CD8-positive, alpha-beta memory T cell (primary cell): ENCODE measurements at places on chromosomes 7 and 10.

GRCh38 chr10:44340557-44340956, 44.3 kb downstream of the CXCL12 start:
- DNase-seq: no peak

DNA sequence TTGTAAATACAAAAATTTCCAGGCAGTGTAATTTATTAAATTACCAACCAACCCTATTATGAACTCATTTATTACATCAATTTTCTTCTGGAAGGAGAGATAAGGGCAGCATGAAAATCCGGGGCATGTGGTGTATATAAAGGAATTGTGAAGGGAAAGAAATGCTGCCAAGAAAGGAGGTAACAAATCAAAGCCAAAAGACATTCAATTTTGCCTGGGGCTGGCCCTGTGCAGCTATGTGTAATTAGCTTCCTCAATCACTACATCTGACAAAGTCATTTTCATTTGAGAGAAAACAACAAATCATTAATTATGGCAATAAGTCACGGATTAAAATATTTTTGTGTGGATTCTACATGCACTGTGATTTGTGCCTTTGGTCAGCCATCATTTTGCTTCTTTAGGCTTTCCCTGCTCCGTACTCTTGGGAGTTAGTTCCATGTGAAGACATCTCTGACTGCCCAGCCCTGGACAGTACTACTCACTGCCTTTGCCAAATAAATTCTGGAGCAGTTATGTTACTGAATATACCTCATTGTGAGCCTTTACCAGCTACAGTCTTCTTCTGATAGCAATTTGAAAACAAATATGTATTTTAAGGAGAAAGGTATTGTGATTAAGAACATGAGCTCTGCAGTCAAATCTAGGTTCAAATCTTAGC, 191.7 kb downstream of the RELN start:
- DNase-seq: no peak

GRCh38 chr10:78981257-78981969, 87.4 kb upstream of the ZMIZ1 start:
- DNase-seq: no peak

DNA sequence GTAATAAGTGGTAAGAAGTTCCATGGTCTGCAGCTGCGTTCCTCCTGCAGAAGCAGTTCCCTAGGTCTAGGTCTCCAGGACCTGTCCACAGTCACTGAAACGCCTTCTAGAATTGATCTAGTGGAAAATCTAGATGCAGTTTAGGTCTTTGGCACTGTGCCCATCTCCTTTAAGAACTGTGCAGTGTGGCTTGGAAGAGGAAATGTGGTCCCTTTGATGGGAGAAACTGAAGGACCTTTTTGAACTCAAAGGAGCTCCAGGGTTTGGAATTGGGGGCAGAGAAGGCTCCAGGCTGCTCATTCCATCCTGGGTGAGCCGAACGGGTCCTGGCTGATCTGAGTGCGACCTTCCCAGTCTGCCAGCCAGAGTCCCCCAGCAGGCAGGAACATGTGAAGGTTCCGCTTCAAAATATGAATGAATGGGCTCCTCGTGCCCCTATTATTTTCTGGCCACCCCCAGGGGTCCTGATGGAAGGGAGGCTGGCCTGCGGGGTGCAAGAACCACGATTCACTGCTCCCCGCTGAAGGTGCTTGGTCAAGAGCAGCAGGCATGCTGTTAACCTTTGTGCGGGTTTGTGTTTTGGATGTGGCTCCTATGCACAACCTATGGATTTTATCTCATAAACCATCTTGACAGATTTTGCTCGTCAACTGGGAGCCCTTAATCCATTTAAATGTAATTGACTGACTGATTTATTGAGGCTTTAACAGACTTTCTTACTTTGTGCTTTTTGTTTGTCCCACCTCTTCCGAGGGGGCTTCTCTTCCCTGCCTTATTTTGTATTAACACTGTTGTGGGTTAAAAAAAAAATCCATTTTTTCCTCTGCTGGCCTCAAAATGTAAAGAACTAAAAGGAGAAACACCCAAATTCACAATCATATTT, 36.7 kb downstream of the ZNF467 start:
- no peak for DNase-seq

GRCh38 chr10:74841265-74841973, 15.0 kb downstream of the KAT6B start:
- no peak for DNase-seq

DNA sequence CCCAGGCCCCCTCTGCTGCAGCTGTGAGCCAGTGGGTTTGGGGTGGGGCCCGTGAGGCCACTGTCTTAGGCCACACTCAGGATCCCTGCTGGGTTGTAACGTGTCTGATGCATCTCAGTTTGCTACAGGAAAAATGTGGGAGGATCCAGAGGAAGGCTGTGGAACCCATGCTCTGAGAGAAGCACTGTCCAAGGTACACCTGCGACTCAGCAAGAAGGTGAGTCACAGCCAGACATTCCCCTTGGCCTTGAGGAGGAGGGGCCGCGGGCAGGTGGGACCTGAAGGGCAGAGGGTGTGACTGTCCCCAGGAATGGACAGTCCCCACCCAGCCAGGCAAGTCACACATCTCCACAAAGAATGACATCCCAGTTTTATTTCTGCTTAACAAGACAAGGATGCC, 27.8 kb upstream of the C10orf120 start:
- no peak for DNase-seq

DNA sequence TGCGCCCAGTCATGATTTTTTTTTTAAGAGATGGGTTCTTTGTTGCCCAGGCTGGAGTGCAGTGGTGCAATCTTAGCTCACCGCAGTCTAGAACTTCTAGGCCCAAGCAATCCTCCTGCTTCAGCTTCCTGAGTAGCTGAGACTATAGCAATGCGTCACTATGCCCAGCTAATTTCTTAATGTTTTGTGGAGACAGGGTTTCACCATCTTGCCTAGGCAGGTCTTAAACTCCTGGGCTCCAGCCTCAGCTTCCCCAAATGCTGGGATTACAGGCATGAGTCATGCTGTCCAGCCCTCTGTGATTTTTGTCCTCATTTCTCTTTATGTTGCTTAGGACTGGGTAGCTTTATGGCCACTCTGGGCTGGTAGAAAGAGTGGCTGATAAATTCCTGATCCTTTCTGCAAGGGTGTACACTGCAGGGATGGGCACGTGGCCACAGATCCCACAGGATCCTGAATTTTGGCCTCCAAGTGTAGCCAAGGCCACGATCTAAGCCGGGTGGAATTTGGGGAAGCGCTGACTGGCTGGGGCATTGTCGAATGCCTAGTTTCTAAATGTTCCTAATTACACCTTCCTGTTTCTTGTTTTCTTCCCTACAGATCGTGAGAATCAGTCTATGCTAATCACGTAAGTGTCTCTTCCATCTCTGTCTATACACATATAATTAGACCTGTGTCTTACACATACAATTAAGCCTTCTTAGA, 24.1 kb upstream of the MYH16 start:
- no peak for DNase-seq

GRCh38 chr10:508726-509125, 180.7 kb downstream of the DIP2C start:
- DNase-seq: no peak

GRCh38 chr7:27241189-27242056, 1.2 kb upstream of the EVX1 start:
- DNase-seq: no peak

DNA sequence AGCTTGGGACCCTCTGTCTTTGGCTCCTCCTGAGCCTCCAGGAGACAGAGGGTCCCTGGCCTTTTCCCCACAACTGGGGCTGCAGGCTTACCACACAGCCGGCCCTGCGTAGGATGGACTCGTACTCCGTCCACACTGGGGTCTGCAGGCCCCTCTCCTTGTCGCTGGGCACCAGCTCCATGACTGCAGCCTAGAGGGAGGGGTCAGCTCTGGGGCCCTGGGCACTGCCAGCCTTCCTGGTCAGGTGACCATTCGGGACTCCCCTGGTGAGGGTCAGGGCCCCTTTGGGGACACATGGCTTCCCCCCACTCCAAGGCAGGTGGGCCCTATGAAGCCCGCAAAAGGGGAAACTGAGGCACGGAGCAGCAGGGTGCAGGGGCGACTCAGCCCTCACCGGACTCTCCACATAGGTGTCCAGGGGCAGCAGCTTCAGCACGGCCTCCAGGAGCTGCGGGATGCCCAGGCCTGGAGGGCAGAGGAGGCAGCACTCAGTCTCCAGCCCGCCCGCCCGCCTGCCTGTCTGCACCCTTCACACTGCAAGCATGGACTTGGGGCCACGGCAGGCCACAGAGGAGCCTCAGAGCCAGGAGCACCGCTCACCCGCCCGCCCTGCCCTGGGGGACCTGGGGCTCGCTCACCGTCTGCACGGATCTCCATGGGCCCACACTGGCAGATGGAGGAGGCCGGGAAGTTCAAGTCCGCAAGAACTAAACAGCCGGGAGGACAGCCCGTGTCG, 1.1 kb downstream of the FUOM start:
- DNase-seq: no peak

GRCh38 chr10:131576341-131577177, 265.0 kb upstream of the TCERG1L start:
- no peak for DNase-seq

DNA sequence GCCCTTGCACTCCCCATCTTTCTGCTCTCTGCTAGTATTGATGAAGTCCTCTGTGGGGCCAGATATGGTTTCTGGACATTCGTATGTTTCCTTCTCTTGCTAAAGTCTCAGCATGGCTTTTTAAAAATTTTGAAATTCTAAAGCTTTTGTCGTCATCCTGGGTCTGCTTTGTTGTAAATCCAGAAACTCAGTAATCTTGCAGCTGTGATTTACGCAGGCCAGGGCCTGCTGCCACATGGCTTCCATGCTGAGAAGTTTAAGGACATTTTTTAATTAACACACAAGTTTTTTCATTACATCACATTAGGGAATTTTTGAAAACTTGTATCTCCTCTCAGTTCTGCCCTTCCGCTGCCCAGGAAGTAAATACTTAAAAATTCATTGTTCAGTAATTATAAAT, 686.1 kb upstream of the IGFBP3 start:
- DNase-seq: no peak

DNA sequence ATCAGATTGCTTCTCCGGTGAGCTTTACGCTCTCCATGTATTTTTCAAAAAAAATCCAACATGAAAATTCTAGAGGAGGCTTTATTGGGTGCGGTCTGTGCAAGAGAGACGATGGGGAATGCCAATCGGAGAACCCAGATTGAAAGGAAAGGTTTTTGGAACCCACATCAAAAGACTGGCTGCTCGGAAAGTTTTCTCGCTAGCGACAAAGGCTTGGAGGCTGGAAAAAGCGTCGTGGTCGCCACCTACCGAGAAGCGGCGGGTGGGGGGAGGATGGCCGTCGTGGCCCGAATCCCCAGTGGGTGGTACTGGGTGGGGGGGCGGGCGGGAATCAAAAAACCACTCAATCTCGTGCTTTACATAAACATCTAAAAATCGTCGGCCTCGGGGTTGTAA, 1.1 kb upstream of the GTF2I start:
- peak; percentile 66 for DNase-seq

- peak; percentile 54 for DNase-seq
Measured at GRCh38 chr10:62817766-62818425, 1.7 kb upstream of the EGR2 start.

GRCh38 chr10:90834326-90834725, 23.5 kb downstream of the HTR7 start:
- no peak for DNase-seq

- DNase-seq: no peak
Measured at GRCh38 chr7:101628522-101628921, 574 bp downstream of the MYL10 start.
